Fibroblast of skin of left quadriceps (primary cell): ENCODE measurements at places on chromosomes 12 and 14.

DNA sequence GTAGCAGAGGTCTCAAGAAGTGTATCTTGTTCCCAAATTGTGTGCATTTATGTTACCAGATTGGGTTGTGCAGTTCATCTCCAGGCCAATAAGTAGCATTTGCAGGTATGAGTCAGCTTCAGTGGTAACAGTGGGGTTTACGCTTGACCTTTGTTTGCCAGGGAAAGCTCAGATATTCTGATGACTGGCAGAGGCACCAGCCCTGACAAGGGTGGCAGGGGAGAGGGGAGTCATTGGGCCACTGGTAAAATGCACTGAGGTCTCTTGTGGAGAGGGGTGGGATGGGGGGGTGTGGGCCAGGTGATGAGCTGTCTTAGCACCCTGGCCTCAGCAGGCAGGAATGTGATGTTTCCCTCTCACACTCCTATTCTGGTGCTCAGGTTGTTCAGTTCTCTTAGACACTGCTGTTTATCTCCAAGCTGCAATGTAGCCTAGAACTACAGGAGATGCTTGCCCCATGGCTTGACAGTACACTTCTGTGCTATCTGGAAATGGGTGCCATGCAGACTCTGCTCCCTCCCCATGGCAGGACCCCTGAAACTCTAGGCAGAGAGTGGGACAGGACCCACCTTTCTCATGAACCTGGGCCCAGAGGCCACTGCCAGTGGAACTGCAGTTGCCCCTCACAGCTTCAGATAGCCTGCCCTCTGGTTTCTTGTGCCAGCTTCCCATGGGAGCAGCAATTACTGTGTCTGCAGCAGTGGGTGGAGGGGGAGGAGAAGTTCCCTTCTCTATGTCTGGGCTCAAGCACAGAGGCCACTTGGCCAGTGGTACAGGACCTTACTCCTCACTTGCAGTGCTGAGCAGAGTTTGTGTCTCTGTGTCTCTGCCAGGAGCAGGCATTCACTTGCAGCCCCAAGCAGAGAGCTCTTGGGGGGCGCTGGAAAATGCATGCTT, 31.9 kb downstream of the USP15 start:
- DNase-seq, result no peak

DNA sequence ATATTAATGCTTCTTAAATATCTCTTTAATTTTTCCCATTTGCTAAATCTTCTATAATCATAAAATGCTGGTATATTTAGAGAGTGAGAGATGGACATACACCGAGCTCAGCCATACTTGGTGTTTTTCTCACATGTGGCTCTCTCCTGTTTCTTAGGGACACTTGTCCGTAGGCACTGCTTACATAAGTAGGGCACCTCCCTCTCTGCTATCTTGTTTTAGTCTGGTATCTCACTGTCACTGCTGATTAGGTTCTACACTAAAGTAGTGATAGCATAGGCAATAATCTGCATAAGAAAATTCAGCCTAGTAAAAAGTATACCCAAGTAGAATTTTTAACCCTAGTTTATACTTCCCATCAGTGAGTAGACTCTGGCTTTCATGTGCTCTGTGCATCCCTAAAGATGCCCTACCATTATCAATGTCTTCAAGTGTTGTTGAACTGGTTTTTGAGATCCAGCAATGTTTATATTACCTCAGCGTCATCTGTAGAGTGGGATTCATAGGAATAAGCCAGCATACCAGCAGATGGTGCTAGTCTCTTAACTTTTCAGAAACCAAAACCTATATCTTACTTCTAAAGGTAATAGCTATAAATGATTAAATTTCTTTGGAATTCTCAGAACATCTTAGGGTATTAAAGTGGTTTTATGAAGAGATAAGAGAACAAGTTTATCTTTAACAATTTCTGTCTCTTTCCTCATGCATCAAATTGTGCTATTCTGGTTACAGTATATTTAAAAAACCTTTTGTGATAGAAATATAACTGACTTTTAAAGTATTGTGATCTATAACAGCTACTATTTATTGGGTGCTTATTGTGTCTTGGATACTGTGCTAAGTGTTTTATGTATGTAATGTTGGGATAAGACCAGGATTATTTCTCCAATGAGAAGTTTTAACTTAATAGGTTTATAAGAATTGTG, 32.9 kb downstream of the ARID2 start:
- DNase-seq, result peak; percentile 19

DNA sequence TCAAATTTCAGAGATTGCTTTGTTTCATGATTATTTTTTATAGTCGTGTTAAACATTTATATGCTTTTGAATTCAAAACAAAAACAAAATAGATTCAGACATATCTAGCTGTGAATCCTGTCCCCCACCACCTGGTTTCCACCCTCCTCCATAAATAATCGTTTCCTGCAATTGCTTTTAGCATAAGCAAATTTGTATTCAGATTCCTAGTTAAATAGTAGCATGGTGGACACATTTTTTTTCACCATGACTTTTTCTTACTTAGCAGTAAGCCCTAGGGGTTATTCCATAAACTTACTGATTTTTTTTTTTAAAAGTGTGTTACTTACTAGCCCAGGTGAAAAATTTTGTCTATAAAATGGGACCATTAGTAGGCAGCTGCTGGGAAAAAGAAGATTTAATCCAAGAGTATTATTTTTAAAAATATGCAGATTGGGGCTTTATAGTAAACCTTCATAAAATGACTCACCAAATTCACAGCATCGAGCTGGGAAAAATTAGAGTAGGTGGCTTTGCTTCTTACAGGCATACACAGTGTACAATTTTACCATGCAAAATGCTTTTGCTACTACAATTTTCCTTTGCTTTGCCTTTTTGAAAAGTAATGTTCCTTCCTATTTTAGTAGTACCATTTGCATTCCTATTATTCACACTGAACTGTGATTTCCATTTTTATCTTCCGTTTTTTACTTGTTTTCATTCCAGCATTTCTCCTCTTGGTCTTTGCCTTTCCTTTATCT, 117.8 kb downstream of the BTG1 start:
- DNase-seq, result no peak

GRCh38 chr14:67260965-67261364, 19.7 kb downstream of the PALS1 start:
- DNase-seq, result no peak

DNA sequence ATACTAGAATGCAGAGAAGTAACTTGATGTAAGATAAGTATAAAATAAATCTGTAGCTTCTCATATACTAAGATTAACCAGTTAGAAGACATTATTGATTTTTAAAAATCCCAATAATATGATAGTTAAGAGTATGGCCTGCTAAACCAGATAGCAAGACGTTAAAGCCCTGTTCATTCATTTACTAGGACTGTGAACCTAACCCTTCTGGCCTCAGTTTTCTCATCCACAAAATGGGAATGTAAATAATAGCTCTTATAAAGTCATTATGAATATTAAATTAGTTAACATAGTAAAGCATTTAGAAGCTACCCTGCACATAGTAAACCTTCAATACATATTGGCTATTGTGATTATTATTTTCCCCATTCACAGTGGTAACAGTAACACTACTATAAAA, 6.0 kb upstream of the PRMT5 start:
- DNase-seq, result no peak
